ENCODE measurements at places on chromosomes 3 and 15.
A peak's percentile ranks its signal among the peaks of the same experiment; 100 is the strongest.

DNA sequence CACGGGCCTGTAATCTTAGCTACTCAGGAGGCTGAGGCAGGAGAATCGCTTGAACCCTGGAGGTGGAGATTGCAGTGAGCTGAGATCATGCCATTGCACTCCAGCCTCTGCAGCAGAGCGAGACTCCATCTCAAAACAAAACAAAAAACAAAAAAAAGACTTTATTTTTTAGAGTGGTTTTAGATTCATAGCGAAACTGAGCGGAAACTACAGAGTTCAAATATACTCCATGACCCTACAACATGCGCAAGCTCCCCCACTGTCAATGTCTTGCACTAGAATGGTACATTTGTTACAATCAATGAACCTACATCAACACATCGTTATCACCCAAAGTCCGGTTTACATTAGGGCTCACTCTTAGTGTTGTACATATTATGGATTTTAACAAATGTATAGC is 2.2 kb upstream of the CRTAP start:
- DNase-seq = no peak

GRCh38 chr3:88334187-88334868 is 184.6 kb downstream of the C3orf38 start:
- no peak for DNase-seq

- DNase-seq = peak; percentile 41
Measured at GRCh38 chr3:119690043-119690656, 12.7 kb upstream of the CFAP91 start.

- no peak for DNase-seq
Measured at GRCh38 chr15:60647246-60647645, 168.3 kb upstream of the ICE2 start.

DNA sequence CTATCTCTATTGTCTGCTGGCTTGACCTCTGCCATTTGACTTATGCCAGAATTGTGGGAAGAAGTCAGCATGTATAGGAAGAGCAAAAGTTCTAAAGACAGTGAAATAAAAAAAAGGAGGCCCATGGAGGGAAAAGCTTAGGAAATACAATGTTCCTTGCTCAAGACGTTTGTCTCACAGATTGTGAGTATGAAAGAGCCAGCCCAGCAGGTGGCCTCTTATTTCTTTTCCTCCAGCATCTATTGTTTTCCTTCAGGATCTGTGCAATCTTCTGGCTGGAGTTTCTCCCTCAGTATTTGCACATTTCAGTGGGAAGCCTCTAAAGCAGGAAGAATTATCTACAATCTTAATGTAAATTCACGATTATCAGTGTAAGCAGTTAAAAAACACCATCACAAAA is 43.7 kb downstream of the ZDHHC3 start:
- no peak for DNase-seq

DNA sequence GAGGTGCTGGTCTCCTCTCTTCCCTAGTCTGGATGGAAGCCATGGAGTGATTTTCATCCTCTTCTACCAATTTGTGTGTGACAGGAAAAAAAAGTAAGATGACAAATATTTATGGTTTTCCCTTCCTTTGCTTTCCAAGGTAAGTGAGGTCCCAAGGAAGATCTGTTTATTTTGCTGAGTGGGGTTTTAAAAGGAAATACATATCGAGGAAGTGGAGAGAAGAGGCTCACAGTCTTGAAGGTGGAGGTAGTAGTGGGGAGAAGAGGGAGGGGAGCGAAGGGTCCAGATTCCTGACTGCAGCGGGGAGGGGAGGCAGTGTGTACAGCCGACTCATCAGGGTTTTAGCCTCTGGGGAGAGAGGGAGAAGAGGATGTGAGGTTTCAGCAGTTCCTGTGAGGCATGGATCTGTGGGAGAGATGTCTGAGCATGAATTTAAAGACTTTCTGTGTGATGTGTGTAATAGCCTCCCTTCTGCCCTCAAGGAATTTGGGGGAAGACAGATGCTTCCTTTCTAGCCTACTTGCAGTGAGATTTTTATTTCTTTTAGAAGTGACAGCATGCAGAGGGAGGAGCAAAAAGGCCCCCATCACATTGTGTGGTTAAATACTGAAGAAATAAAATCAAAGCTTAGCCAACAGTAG is 272.4 kb downstream of the THRB start:
- DNase-seq = no peak

GRCh38 chr3:117995842-117996437 is 1038.7 kb downstream of the IGSF11 start:
- no peak for DNase-seq

All from astrocyte of the hippocampus (primary cell).